CD4-positive, CD25-positive, alpha-beta regulatory T cell (primary cell): ENCODE measurements at places on chromosomes 11 and 22.

DNA sequence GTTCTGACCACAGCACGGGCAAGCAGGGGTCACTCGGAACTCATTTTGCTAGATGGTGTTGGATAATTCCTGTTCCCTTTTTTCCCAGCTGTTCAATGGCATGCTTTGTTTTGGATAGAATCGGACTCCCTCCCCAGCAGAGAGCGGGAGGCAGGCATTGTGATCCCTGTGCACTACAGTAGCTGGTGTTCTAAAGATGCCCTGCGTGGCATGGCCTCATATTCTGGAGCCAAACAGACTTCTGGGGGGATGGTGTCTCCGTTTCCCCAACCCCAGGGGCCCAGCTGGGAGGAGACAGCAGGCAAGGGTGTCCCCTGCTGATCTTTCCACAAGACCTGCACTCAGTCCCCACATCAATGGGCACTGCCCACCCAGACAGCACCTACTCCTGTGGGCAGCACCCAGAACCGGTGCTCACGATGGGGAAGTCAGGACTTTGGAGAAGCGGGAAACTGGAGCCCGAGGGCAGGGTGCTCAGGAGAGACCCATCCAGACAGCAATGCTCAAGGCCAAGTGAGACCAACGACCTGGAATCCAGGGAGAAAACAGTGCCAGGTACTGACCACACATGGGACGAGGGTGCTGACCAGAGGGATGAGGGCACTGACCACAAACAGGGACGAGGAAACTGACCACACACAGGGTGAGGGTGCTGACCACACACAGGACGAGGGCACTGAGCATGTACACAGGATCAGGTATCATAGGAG is 934.9 kb downstream of the BRD1 start:
- no peak overlapping the region for H3K27ac ChIP-seq
- H3K27me3 ChIP-seq: no peaks in the 10 kb centered on the region
- no peaks in the 10 kb centered on the region for H3K4me1 ChIP-seq
- DNase-seq: no peak
- no peaks in the 10 kb centered on the region for H3K36me3 ChIP-seq
- no peak overlapping the region for H3K4me3 ChIP-seq

DNA sequence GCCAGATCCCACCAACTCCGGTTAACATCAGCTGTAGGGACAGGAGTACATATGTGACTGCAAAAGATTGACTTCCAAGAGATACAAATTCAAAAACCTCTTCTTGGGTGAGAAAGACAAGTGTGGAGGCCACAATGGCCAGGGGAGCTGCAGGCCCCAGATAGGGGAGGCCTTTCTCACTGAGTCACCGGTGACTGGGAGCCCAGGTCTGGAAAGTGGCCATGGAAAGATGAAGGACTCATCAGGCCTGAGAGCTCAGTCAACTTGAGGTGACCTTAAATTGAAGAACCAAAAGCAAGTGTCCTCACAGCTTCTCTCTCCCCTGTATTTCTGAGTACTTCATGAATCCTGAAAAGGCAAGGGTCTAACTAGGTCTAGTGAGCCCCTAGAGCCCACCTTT is 90.4 kb upstream of the CLPB start:
- H3K27me3 ChIP-seq: no peaks in the 10 kb centered on the region
- no peaks in the 10 kb centered on the region for H3K36me3 ChIP-seq
- H3K4me3 ChIP-seq: no peak overlapping the region
- DNase-seq: no peak
- no peak overlapping the region for H3K27ac ChIP-seq

GRCh38 chr11:35491231-35491871 is 34.1 kb downstream of the PAMR1 start:
- H3K27ac ChIP-seq: no peak overlapping the region
- H3K27me3 ChIP-seq: peaks cover 25% of the 10 kb centered on the region
- no peaks in the 10 kb centered on the region for H3K4me1 ChIP-seq
- no peak overlapping the region for H3K4me3 ChIP-seq
- H3K36me3 ChIP-seq: no peaks in the 10 kb centered on the region
- DNase-seq: no peak

- H3K27me3 ChIP-seq: no peaks in the 10 kb centered on the region
- DNase-seq: peak; percentile 17
- H3K27ac ChIP-seq: no peak overlapping the region
- H3K4me3 ChIP-seq: no peak overlapping the region
- H3K36me3 ChIP-seq: no peaks in the 10 kb centered on the region
Observed at GRCh38 chr11:11157185-11157584, 195.9 kb downstream of the CSNK2A3 start.

GRCh38 chr11:128860571-128861361 is 6.3 kb downstream of the KCNJ1 start:
- peaks cover 5% of the 10 kb centered on the region for H3K4me1 ChIP-seq
- DNase-seq: no peak
- H3K27ac ChIP-seq: no peak overlapping the region

DNA sequence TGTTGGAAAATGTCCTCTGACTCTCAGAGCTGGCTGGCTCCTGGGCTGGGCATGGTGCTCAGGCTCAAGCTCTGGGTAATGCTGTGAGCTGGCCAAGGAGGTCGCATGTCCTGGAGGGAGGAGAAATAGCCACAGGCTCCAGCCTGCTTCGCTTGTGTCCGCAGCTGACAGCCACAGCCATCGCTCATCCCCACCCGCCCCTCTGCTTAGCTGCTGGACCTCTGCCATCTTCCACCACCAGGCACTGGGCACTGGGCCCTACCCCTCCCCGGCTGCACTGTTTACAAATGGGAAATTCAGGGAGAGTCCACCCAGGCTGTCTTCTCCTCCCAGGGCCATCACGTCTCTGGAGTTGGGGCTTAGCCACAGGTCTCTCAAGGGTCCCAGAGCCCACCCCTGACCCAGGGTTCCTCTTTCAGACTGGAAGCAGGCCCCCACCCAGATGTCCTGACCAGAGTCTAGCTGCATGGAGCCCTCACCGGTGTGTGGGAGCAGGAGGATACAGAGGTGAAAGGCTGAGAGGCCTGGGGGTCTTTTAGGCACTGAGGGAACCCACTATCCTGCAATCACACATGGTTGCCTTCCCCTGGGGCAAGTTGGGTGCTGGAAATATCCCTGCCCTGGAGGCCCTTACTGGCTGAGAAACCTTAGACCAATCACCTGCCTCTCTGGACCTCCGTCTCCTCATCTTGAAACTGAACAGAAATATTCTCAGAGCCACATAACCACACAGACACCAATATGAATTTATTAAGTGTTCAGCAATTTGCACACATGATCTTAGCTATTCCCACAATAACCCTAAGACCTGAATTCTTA is 62.7 kb downstream of the CD82 start:
- no peaks in the 10 kb centered on the region for H3K36me3 ChIP-seq
- H3K27me3 ChIP-seq: no peaks in the 10 kb centered on the region
- H3K4me3 ChIP-seq: no peak overlapping the region
- H3K27ac ChIP-seq: no peak overlapping the region
- peaks cover 3% of the 10 kb centered on the region for H3K4me1 ChIP-seq

- H3K27ac ChIP-seq: no peak overlapping the region
- no peaks in the 10 kb centered on the region for H3K4me1 ChIP-seq
- DNase-seq: no peak
Observed at GRCh38 chr11:106920899-106921509, 97.3 kb downstream of the GUCY1A2 start.

DNA sequence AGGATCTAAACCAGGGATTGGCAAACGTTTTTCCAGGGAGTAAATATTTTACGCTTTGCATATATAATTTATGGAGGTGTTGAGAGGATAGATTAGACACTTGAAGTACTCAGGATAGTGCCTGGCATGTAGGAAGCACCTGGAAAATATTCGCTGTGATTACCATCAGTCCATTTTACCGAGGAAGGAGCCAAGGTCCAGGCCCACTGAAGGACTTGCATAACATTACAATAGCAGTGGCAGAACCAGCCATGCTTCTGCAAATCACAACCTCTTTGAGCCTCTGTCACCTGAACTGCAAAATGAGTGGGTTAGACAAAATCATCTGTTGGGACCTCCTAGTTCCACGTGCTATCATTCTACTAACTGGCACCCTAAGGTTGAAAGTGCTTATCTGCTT is 5.4 kb downstream of the FUT4 start:
- peaks cover 34% of the 10 kb centered on the region for H3K4me1 ChIP-seq
- no peak for DNase-seq
- no peak overlapping the region for H3K27ac ChIP-seq
- no peaks in the 10 kb centered on the region for H3K36me3 ChIP-seq

DNA sequence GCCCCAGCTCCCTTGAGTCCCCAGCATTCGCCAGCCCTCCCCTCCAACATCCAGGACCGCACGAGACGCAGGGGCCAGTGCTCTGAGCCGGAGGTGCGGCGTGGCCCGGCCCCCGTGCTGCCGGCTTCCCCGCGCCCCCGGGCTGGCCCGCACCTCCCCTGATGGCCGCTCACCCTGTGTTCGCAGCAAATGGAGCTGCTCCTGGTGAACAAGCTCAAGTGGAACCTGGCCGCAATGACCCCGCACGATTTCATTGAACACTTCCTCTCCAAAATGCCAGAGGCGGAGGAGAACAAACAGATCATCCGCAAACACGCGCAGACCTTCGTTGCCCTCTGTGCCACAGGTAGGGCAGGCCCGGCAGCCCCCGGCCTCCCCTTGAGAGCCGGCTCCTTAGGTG is 2.7 kb downstream of the CCND1 start:
- H3K4me1 ChIP-seq: peaks cover 24% of the 10 kb centered on the region
- no peak overlapping the region for H3K4me3 ChIP-seq
- H3K27ac ChIP-seq: no peak overlapping the region
- no peaks in the 10 kb centered on the region for H3K36me3 ChIP-seq
- H3K27me3 ChIP-seq: no peaks in the 10 kb centered on the region

- no peaks in the 10 kb centered on the region for H3K27me3 ChIP-seq
- H3K4me1 ChIP-seq: no peaks in the 10 kb centered on the region
- no peak for DNase-seq
- H3K4me3 ChIP-seq: no peak overlapping the region
- no peak overlapping the region for H3K27ac ChIP-seq
Observed at GRCh38 chr11:100776212-100776896, 89.3 kb downstream of the ARHGAP42 start.

DNA sequence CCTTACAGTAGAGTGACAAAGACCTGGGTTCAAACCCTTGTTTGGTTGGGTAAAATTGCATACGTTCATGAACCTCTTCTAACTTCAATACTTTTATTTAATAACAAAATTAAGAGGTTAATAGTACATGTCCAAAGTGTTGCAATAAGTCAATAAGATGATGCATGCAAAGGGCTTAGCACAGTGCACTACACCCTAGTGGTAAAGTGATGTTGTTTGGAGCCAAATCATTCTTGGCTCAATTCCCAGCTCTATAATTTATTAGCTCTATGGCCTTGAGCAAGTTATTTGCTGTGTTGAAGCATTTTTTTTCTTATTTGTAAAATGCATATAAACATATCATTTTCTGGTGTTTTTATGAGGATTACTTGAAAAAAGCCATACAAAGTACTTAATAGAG is 945.3 kb downstream of the LRRC4C start:
- H3K27me3 ChIP-seq: no peaks in the 10 kb centered on the region
- no peaks in the 10 kb centered on the region for H3K4me1 ChIP-seq
- DNase-seq: no peak
- no peak overlapping the region for H3K27ac ChIP-seq
- H3K4me3 ChIP-seq: no peak overlapping the region

- H3K27me3 ChIP-seq: no peaks in the 10 kb centered on the region
- no peaks in the 10 kb centered on the region for H3K36me3 ChIP-seq
- DNase-seq: no peak
- no peak overlapping the region for H3K4me3 ChIP-seq
Observed at GRCh38 chr22:46462726-46463371, 74.6 kb downstream of the CELSR1 start.

DNA sequence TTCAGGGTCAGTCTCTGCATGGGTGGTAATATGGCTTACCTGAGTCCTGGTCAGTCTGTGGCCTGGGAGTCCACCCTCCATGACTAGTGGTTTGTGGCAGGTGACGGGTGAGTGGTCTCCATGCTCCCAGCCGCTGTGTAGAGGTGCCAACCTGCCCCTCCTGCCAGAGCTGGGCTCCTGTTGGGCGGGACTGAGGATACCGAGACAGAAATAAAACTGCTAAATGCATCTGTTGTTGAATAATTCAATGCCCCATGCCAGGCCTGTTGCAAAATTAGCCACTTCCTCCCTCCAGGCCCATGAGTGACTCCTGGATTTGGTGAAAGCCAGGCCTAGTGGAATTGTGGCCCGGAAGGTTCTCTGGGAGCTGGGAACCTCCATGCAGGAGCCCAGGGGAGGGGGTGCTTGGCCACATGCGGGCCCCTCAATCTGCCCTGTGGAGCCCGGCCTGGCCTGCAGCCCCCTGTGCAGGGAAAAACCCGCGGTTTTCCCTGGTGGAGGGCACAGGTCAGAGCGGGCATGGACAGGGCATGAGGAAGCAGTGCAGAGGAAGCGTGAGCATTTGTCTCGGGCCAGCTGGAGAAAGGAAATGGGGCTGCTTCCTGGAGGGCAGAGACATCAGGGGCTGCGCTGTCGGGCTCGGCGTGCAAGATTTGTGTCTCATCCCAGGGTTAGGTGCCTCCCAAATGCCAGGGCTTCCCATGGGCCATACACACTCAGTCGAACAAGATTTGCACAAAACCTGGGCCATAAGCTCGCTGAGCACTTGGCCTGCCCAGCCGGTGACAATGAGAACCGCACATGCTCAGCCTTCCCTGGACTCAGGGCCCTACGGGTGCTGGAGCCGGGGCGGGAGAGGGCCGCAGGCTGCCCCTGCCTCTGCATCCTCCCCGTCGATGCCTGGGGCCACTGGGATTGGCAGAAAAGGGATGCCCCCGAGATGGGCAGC is 66.9 kb downstream of the KCNQ1 start:
- H3K4me3 ChIP-seq: no peak overlapping the region
- H3K4me1 ChIP-seq: no peaks in the 10 kb centered on the region
- no peak for DNase-seq
- H3K27ac ChIP-seq: no peak overlapping the region
- H3K27me3 ChIP-seq: no peaks in the 10 kb centered on the region
- H3K36me3 ChIP-seq: no peaks in the 10 kb centered on the region

GRCh38 chr22:41699264-41700107 is at the start of gene MEI1:
TSS of gene MEI1 (plus strand) at chr22:41699503. CDS start at chr22:41699539, 36 bp downstream.
- peak within 1 kb of the TSS; percentile 57 for H3K4me3 ChIP-seq
- H3K27ac ChIP-seq: no peak within 1 kb of the TSS
- no peaks in the 10 kb centered on the region for H3K36me3 ChIP-seq
- H3K27me3 ChIP-seq: no peaks in the 10 kb centered on the region

DNA sequence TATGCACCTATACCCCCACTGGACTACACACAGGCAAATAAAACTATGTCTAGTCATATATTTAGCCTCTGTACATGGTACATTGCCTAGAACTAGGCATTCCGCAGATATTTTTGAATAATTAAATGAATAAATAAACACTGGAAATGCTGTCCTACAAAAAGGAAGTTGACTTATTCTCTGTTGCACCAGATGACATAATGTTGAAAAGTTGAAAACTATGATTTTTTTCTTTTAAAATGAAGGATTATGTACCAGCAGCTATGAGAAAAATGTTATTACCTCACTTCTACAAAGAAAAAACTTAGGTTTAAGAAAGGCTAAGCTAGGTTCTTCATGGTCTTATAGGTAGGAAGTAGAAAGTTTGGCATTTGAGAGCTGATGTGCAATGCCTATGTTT is 856.6 kb downstream of the METTL15 start:
- no peaks in the 10 kb centered on the region for H3K4me1 ChIP-seq
- no peak overlapping the region for H3K4me3 ChIP-seq
- H3K27ac ChIP-seq: no peak overlapping the region
- no peaks in the 10 kb centered on the region for H3K36me3 ChIP-seq
- no peaks in the 10 kb centered on the region for H3K27me3 ChIP-seq
- DNase-seq: no peak
